ENCODE measurements at places on chromosomes 11 and 22.

- no peak for ATAC-seq
Observed at GRCh38 chr22:50535113-50535512, 5.3 kb upstream of the TYMP start.

DNA sequence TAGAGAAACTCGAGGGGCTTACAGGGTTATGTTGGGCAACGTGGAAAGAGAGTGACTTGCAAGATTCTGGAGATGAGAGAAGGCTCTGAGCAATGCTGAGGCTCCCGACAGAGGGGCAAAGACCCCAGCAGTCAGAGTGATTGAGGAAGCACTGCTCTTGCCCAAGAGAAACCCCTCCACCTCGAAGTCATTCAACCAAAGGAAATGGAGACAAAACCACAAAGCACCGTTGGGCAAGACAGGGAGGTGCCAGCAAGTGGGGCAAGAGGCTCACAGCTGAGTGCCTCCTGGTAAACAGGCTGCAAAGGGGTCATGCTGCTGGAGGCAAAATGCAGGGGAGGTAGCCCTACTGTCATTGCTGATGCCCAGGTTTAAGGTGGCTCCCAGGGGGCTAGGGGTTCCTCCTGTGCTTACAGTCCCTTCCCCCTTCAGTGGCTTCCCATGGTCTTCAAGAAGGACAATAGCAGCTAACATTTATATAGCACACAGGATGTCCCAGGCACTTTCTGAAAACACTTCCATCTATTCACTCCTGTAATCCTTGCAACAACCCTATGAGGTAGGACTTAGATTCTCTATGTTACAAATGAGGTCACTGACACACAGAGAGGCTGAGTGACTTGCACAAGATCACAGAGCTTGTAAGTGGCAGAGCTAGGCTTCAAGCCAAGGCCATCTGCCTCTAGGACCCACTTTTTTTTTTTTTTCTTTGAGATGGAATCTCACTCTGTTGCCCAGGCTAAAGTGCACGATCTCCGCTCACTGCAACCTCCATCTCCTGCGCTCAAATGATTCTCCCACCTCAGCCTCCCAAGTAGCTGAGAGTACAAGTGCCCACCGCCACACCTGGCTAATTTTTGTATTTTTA, 18.1 kb upstream of the MYH9 start:
- peak; percentile 51 for ATAC-seq

GRCh38 chr11:12901272-12901671, 107.8 kb upstream of the RASSF10 start:
- no peak for ATAC-seq

DNA sequence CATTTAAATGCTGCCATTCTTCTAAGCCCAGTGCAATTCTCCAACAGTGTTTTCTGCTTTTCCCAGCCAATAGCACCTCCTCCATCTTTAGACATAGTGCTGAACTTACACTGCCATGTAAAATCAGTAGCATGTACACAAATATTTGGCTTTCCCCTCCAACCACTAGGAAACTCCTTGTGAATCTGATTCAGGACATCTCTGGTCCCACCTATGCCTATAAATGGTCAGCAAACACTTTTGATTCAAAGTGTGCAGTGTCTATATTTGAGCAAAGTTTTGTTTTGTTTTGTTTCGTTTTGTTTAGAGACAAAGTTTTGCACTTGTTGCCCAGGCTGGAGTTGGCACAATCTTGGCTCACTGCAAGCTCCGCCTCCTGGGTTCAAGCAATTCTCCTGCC, 24.8 kb downstream of the YPEL4 start:
- ATAC-seq, result no peak

DNA sequence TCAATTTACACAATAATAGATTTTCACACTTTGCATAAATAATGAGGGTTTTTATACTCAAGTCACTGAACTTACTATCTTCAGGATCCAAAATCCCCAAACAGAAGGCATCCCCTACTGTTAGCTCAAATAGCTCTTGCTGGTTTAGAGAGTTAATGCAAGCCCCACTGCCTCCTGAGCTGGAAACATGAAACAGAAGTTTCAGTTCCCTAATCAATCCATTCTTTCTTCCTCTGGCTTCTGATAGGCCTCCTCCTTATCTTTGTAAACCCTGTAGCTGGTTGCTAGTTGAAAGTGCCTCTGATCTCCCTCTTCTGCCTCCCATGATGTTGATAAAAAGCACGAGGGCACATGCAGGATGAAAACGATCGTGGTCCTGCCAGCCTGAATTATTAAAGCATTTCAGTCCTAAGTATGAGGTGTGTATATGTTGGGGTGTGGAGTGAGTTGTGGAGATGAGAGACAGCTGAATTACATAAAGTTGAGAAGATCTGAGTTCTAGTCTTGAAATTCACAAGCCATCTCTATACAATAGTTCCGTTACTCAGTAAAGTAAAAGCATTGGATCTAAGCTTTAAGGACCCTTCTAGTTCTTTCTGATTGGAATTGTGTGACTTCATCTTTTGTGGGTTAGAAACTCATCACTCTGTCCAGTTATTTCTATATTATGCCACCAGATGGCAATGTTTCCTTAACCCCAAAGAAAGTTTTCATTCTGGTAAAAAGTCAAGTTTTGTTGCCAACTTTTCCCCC, 35.0 kb upstream of the EHF start:
- no peak for ATAC-seq

- ATAC-seq, result peak; percentile 22
Observed at GRCh38 chr22:37331034-37331428, 48.7 kb downstream of the CYTH4 start.

- peak; percentile 97 for ATAC-seq
Observed at GRCh38 chr11:32213223-32213622, 122.3 kb downstream of the RCN1 start.

Measured in activated T-helper 17 cell treated with anti-CD3 and anti-CD28 coated beads, Interleukin-2, amount 50 U/mL, for 72 hours (primary cell).